ENCODE measurements at places on chromosomes 11 and 22.

- no peak for DNase-seq
Observed at GRCh38 chr11:110251836-110252235, 44.6 kb downstream of the RDX start.

GRCh38 chr11:78973876-78974275 lies 399.2 kb upstream of the NARS2 start:
- DNase-seq: no peak

DNA sequence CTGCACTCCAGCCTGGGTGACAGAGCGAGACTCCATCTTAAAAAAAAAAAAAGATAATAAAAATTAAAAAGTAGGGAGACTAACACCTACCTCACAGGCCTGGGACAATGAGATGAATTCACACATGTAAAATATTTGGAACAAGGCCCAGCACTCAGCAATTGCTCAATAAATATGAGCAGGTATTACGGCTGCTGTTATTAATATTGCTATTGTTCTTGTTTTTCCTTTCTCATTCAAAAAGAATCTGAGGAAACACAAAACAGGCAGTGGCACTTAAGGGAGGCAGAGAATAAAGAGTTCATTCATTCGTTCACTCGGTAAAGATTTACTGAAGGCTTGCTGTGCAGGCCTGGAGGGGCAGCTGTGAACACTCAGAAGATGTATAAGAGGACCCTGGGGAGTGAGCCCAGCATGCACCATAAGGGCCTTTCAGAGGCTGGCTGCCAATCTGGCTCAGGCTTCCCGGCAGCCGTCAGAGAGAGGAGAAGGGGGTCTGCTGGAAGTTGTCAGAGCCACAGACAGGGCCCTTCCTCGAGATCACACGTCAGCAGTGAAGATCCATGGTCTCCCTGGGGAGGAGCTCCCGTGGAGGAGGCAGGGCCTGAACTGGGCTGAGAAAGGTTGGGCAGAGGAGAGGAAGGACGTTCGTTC lies 51.6 kb upstream of the TCF20 start:
- DNase-seq: no peak

- no peak for DNase-seq
Observed at GRCh38 chr11:91209751-91210150, 986.9 kb upstream of the CHORDC1 start.

DNA sequence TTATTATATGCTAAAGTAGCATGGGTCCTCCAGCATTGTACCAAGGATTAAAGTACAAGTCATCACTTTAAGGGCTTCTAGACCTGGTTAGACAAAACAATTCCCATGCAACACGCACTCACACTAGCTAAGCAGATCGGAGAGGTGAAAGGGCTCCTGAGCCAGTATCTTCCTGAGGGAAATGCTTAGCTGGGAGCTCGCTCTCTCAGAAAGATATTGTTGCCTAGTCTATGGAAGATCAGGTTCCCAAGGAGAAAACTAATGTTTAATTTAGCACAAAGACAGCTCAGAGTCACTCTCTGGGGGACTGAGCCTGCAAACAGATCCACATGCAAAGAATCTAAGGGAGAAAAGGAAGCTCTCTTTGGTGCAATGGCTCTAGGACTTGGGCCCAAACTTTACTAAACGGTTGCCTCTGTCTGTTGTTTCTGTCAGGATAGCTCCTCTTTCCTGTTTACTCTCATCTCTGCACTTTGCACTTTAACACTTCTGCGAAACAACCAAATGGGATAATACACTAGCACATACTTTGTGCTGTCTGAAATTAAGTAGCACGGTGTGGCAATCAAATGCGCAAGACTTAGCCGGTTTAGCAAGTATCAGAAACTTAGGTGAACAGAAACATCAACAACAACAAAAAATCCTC lies 10.7 kb downstream of the MAML2 start:
- DNase-seq: no peak

GRCh38 chr11:71402878-71403277 lies 45.3 kb downstream of the DHCR7 start:
- no peak for DNase-seq

- DNase-seq: no peak
Observed at GRCh38 chr11:33761471-33761870, 12.8 kb downstream of the FBXO3 start.

DNA sequence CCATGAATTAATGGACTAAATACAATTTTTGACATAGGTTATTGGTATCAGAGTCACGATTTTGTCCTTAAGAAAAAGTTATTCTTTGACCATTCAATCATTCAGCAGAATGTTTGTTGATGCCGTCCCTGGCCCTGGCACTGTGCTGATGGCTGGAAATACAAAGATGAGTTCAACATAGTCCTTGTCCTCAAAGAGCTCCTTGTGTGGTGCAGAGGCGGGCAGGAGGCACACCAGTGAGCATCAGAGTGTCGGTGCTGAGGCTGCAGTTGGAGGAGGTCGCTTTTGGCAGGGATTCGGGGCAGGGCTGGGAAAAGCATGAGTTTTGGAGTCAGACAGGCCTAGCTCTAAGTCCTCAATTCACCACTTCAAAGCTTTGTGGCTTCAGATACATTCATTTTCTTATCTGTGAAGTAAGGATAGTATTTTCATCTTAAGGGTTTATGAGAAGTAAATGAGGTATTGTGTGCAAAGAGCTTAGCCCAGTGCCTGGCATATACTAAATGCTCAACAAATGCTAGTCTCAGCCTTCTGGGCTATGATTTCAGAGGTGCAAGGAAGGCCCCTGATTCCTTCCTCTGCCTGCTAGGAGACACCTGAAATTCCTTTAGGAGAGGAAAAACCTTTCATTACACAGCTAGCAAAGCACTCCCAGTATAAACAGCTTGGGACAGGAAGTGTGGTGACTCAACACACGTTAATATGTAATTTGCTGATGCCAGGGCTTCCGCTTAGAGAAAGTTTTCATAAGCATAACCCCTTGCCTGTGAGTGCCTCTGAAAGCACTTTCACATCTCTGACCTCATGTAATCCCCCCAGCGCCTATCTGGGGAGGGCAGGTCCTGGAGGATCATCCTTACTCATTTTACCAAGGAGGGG lies 113.8 kb downstream of the NECTIN1 start:
- DNase-seq: no peak

DNA sequence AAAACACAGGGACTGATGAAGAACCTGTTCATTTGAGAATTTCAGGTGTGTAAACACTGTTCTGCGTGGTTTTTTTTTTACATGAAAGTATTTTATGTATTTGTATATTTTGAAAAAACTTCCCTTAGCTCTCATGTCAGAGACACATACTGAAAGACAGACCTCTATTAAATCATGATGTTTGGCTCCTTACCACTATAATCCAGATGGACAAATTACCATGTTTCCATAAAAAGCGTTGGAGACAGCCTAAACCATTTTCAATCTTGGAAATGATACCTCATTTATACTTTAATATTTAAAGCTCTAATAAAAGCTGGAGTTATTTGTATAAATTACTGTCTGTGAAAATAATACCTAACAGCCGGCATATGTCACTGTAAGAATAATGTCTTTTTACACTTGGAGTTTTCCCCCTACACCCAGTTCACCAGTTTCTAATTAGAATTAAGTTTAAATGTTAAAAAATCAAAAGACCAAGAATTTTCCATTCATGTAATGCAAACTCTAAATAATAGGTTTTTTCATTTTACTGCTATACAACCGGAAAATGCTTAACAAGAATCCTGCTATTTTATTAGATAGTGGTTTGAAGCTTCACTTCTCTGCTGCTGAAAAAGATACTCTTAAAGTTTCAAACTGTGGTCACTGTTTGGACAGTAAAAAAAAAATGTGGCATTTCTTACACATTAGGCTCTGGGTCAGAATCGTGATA lies 30.8 kb downstream of the APLP2 start:
- no peak for DNase-seq
